ENCODE measurements at places on chromosomes 5 and 9.

DNA sequence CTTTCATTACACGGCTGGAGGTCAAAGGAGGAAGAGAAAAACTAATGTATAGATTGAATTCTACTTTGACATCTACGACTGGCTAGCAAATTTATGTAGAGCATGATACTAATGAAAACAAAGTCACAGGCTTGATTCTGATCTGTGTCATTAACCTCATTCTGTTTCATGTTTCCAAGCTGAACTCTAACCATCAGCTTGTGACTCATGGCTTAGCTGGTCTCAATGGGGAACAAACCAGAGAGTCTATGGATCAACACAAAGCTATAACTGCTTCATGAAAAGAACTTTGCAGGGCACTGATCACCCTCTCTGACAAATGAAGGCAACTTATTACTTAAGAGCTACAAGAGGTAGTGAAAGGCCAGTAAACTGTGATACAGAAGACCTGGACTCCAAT lies 23.6 kb upstream of the PDE4D start:
- no peak overlapping the region for H3K4me3 ChIP-seq
- H3K27me3 ChIP-seq = no peaks in the 10 kb centered on the region
- no peak overlapping the region for H3K27ac ChIP-seq
- no peaks in the 10 kb centered on the region for H3K4me1 ChIP-seq
- no peak for DNase-seq

GRCh38 chr5:78500028-78500427 lies 139.6 kb downstream of the SCAMP1 start:
- peaks cover 7% of the 10 kb centered on the region for H3K27me3 ChIP-seq
- no peak overlapping the region for H3K4me3 ChIP-seq
- peaks cover 80% of the 10 kb centered on the region for H3K4me1 ChIP-seq

DNA sequence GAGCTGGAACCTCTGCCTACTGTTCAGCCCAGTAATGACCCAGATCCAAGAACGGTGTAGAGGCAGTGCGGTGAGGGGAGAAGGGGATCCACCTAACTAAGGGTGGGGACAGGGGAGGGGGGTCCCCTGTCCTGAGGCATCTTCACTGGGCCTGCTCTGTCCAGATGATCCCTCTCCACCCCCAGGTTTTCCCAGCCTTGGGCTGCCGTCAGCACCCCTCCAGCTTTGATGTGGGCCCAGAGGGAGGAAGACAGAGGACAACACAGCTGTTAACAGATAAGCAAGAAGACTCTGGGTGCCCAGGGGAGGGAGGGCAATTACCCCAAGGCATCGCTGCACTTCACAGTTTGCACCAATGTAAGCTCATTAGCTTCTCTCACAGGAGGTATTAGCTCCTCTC lies 19.3 kb downstream of the BICD2 start:
- no peak overlapping the region for H3K4me3 ChIP-seq
- no peak overlapping the region for H3K27ac ChIP-seq
- no peaks in the 10 kb centered on the region for H3K27me3 ChIP-seq
- peaks cover 9% of the 10 kb centered on the region for H3K36me3 ChIP-seq

GRCh38 chr9:128043467-128043868 lies 23.7 kb downstream of the NAIF1 start:
- peaks cover 27% of the 10 kb centered on the region for H3K4me1 ChIP-seq
- H3K27me3 ChIP-seq = no peaks in the 10 kb centered on the region
- H3K27ac ChIP-seq = no peak overlapping the region

DNA sequence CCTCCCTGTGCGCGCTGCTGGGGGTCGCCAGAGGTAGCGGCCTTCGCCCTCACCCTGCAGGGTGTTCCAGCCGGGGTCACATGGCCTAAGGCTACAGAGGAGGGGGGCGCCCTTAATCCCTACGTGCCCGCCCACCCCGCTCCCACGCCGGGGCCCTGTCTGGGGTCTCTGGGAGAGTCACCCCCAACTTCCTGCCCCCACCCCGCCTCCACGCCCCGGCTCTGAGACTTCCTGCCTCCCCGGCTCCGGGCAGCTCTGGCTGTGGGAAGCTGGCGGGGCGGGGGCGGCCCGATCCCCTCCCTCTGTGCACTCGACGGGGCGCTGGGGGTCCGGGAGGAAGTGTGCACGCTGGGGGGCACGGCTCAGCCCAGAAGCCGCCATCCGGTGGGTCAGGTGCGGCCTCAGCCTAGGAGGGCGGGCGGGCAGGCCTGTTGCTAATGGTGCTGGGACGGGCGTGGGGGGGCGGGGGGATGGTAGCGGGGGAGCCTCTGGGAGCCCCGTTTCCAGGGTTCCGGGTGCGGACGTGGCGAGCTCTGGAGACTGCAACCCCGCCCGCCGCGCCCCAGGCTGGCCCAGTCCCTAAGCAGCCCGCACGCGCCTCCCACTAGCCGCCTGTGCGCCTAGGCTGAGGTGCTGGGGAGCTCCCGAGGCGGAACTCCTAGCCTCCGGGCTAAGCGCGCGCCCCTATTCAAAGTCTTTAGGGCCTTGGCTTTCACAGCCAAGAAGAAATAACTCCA lies 61.6 kb downstream of the CXXC5 start:
- H3K4me1 ChIP-seq = peaks cover 42% of the 10 kb centered on the region
- H3K27me3 ChIP-seq = peaks cover 24% of the 10 kb centered on the region
- peak overlapping the region; percentile 82 for H3K4me3 ChIP-seq
- H3K36me3 ChIP-seq = no peaks in the 10 kb centered on the region
- DNase-seq = peak; percentile 80

GRCh38 chr9:14866200-14866749 lies 44.0 kb downstream of the FREM1 start:
- peaks cover 15% of the 10 kb centered on the region for H3K36me3 ChIP-seq
- no peaks in the 10 kb centered on the region for H3K27me3 ChIP-seq
- no peak overlapping the region for H3K27ac ChIP-seq
- H3K4me1 ChIP-seq = peaks cover 39% of the 10 kb centered on the region

DNA sequence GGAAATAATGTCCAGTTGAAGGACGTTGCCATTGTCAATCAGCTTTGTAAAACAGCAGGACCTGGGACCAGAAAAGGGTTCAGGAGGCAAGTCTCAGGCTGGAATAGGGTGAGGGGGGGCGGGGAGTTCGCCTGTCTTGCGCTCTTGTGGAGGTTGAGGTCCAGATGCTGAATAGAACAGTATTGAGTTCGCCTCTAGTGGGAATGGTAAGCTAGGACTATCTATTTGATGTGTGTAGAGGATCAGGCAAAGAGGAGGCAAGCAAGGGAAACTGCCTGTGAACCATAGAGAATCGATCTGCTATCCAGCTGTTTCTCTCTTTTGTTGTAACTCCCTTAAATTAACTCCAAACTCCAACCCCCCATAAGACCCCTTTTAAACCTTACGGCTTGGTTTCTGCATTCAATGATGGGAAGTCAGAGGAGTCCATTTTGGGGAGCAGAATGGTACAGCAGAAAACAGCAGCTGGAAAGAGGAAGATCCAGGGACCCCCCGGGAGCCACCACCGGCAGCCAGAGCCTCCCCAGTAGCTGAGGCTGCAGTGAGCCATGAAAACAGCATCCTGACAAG lies 133.7 kb downstream of the SLC28A3 start:
- H3K27me3 ChIP-seq = peaks cover 2% of the 10 kb centered on the region
- no peak for DNase-seq
- no peaks in the 10 kb centered on the region for H3K36me3 ChIP-seq
- no peak overlapping the region for H3K27ac ChIP-seq

- H3K4me3 ChIP-seq = no peak overlapping the region
- H3K36me3 ChIP-seq = no peaks in the 10 kb centered on the region
- DNase-seq = no peak
- peaks cover 10% of the 10 kb centered on the region for H3K4me1 ChIP-seq
- no peak overlapping the region for H3K27ac ChIP-seq
Observed at GRCh38 chr5:167358868-167359492, 932.5 kb upstream of the WWC1 start.

DNA sequence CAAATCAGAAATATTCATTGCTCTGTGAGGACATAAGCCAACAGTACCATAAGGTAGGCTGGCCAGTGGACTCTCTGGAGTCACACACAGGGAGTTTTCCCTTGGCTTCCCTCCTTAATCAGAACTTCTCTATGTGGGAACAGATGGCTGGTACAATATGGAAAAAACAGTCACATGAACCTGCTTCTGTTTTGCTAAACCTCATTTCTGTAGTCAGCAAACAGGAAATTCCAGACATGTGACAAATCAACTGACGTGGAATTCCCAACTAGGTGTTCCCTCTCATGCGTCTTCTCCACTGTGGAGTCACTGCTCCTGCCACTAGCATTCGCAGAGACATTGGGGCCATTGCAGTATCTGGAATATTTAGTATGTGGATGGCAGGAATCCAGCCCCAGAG lies 617.6 kb downstream of the KIF4B start:
- no peaks in the 10 kb centered on the region for H3K36me3 ChIP-seq
- H3K27ac ChIP-seq = no peak overlapping the region
- DNase-seq = no peak
- H3K4me1 ChIP-seq = no peaks in the 10 kb centered on the region
- H3K27me3 ChIP-seq = peaks cover 6% of the 10 kb centered on the region
- H3K4me3 ChIP-seq = no peak overlapping the region

GRCh38 chr5:140631036-140631417 lies 1.9 kb downstream of the CD14 start:
- H3K4me1 ChIP-seq = no peaks in the 10 kb centered on the region
- DNase-seq = no peak
- H3K36me3 ChIP-seq = no peaks in the 10 kb centered on the region
- H3K27me3 ChIP-seq = no peaks in the 10 kb centered on the region

DNA sequence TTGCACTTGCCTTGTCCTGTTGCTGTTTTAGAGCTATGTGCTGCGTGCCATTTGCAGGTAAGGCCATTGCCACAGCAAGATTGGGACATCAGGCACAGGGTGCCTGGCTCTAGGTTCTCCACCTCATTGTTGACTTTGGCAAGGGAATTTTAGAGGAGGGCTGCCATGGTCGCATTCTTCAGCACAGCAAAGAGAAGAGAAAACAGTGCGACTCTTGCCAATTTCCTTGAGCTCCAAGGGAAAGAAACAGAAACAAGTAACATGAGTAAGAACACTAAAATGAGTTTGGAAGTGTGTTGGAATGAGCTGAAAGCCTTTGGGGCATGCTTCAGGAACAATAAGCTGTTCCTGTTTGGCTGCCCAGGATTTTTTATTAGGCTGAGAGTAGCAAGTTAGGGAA lies 188.1 kb upstream of the IL12B start:
- no peaks in the 10 kb centered on the region for H3K36me3 ChIP-seq
- H3K27me3 ChIP-seq = peaks cover 8% of the 10 kb centered on the region
- peaks cover 13% of the 10 kb centered on the region for H3K4me1 ChIP-seq
- DNase-seq = no peak
- H3K27ac ChIP-seq = no peak overlapping the region
- no peak overlapping the region for H3K4me3 ChIP-seq

DNA sequence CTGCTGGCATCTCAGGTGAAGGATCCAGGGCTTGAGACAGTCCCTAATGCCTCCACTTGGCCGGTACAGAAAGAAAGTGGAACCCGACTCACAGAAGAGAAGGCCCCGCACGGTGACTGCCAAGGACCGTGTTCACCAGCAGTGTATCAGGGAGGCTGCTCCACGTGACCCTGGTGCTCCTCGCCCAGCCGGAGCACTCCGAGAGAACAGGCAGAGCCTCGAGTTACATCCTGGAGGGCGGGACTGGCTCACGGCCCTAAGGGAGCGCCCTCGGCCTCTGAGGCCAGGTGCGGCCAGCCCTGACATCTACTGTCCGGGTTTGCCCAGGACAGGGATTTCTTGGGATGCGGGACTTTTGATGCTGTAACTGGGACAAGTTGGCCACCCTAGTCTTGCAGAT lies 104.0 kb upstream of the SARDH start:
- H3K4me3 ChIP-seq = peak overlapping the region; percentile 28
- H3K36me3 ChIP-seq = no peaks in the 10 kb centered on the region
- DNase-seq = no peak
- H3K27me3 ChIP-seq = no peaks in the 10 kb centered on the region

All from type B pancreatic cell (in vitro differentiated cells).